ENCODE measurements at places on chromosomes 2 and 18.

GRCh38 chr2:212098966-212099365 lies 439.6 kb downstream of the ERBB4 start:
- DNase-seq, result no peak

DNA sequence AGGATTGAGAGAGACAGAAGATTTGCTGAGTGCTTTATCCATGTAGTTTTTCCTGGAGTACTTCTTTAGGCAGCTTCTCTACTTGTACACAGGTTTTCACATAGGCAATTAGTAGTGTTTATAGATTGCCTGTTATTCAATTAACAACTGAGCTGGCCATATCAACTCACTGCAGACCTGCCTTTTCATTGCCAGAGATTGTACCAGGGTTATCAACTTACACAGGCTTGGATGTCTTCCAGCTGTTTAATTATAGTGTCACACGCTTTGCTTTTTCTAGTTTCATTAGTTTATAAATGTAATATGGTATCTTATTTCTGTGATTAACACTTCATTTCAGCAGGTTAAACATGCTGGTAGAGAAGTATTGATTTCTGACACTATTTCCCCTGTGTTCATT lies 125.9 kb downstream of the GPD2 start:
- DNase-seq, result no peak

DNA sequence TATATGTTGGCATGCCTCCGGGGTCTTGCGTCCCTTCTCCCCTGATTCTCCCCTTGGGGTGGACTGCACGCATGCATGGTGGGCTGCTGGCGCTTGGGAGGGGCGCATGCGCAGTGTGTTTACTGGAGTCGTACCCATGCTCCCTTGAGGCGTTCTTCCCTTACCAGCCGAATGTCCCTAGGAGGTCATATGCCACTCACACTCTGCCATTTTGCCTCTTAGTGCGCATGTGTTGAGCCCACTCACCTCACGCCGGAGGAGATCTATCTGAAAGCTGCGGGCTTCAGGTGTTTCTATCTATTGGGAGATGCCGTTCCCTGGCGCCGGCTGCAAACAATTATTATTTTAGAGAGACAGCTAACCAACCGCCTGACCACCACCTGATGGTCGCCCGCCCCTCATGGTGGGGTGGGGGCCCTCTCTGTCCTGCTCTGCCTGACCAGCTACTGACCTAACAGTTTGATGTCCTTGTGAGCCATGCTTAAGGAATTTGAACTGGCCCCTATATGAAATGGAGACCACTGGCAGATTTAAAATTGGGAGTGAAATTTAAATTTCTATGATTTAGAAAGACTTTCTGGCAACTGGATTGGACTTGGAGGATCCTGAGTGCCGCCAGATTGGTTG lies 179.6 kb downstream of the RNF144A start:
- no peak for DNase-seq

- peak; percentile 67 for DNase-seq
Observed at GRCh38 chr2:25700221-25700660, 26.9 kb upstream of the DTNB start.

GRCh38 chr2:134668821-134669220 lies 50.0 kb downstream of the TMEM163 start:
- no peak for DNase-seq

DNA sequence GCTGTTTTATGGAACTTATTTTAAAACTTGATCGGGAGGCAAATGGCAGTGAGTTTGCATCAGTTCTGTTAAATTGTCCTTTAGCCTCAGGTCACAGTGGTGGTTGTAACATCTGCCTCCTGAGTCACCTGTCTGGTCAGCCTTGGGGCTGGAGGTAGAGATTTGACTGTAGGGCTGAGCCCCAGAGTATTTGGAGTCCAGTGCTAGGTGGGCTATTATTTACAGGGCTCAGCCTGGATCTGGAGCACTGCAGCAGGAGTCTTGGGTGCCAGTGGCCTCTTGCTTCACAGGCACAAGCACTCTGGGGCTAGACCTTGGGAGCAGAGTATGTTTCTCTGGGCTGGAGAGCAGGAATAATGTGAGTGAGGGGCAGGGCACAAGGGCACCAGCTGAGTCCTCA lies 32.8 kb downstream of the TCF7L1 start:
- DNase-seq, result no peak

DNA sequence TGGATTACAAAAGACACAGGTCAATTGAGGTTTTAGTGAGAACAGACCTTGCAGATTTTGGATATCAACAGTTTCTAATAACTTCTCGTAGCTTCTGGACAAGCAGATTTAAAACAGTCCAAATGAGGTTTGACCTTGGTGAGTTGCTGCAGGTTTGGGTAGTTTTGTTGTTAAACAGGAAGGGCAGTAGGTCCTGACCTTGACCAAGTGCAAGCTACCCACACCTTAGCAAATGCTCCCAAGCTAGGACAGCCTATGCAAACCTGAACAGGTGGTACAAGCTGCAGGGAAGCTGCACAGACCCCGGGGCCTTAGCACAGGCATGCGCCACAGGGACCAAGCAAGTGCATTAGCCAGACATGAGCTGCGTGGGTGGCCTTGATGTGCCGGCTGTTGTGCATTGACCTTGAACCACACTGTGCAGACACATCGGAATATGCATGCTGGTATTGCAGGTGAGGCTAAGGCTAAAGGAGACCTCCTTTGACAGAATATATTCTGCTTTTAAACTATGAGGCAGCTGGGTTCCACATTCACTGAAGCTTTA lies 40.2 kb upstream of the AGAP1 start:
- DNase-seq, result no peak

GRCh38 chr2:12046641-12047040 lies 300.2 kb downstream of the LPIN1 start:
- no peak for DNase-seq

DNA sequence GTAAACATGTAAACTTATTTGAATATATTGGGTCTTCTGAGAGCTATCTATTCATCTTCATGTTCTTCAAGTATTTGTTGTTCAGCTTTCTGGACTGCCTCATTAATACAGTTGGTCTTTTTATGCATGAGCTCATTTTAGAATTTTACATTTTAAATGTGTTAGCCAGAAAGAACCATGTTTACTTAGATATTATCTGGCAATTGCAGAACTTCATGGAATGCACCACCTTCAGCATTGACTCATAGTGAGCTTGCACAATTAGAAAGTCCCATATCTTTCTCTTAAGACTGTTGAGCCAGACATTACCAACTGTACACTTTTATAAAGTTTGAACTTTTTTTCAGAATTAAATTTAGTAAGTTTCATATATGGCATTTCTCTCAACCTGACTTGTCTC lies 536.7 kb downstream of the RIT2 start:
- no peak for DNase-seq

- DNase-seq, result no peak
Observed at GRCh38 chr2:159200498-159200897, 86.0 kb downstream of the WDSUB1 start.

DNA sequence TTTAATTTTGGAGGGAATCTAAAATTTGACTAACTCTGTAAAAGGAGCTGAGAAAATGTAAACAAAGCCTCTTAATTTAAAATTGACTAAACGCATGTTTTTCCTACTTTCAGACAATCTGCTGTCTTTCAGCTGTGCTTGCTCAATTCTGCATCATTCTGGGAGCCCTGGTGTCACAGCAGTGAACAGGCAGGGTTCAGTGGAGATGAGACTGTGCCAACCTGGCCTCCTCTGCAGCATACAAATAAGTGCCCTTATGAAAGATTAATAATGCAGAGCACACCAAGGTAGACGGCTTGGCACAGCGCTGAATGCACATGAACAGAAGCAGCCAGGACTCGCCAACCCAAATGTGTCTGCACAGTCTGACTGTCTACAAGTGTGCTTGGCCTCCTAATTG lies 222.0 kb upstream of the CHAC2 start:
- no peak for DNase-seq

DNA sequence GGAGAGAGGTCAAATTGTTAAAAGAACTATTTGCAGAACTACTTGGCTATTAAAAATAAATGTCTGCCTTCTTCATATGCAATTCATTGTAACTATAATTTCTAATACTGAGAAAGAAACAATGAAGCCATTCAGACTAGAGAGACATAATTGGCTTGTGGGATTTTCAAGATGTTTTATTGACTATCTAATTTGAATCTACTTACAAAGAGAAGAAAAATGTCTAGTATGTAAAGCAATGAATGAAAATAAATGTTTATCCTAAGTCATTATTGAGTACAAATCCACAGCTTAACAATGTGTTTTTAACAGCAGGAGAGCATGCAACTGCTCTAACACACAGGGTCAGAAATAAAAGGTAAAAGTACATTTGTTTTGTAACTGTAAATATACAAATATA lies 19.2 kb downstream of the RMP24 start:
- DNase-seq, result no peak

- DNase-seq, result no peak
Observed at GRCh38 chr2:186827862-186828492, 21.0 kb downstream of the ZSWIM2 start.

- no peak for DNase-seq
Observed at GRCh38 chr2:169664600-169664977, 29.6 kb downstream of the CFAP210 start.

DNA sequence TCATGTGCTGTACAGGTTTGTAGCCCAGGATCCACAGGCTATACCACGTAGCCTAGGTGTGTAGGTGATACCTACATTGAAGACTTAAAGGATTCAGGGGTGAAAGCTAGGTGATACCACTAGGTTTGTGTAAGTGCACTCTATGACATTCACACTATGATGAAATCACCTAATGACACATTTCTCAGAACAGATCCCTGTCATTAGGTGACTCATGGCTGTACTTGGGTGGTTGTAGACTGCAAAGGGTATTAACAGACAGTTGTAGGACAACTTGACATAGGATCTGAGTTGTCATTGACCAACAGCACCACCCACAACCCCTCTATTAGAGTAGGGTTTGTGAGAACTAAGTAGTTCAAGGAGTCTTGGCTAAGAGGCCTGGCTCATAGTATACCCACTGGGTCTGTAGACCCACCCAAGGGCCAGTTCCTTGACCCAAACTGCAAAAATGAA lies 27.7 kb upstream of the SMCHD1 start:
- DNase-seq, result no peak

DNA sequence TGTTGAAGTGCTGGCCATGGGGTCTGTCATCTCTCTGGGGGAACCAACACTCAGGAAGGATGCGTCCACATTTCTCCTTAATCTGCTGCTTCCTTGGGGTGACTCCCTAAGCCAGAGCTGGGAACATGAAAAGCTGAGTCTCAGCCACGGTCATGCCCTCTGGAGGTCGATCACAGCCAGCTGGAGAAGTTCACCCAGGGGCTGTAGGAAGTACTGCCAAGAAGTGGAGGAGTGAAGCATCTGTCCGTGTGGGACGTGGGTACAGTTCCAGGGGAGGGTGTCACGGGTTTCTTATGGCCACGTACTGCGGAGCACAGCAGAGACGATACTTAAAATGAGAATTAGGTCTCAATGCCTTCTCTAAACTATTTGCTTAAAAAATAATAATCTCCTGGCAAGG lies 42.4 kb upstream of the IGFBP2 start:
- DNase-seq, result no peak
